ENCODE measurements at places on chromosomes 2 and 18. TPM values are rescaled to one million over a fixed set of nuclear protein-coding genes. Genes with fewer than 3 reads are reported as not detected.

The CHRNG gene
- total RNA-seq = not detected

The TAF4B gene
- total RNA-seq = 0.83 TPM

DNA sequence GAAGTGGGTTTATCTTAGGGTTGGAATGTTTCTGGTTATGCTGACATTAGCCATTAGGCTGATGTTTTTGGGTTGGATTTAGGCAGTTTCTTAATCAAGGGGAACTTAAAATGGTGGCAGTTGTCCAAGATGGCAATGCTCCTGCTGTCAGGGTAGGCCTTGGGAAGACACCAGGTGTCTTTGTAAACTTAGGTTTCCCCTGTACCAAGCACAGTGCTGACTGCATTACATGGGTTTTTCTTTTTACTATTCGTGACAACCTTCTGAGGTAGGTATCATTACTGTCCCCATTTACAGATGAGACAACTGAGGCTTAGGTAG is 528 bp upstream of the ATG16L1 start:
- DNase-seq = no peak

DNA sequence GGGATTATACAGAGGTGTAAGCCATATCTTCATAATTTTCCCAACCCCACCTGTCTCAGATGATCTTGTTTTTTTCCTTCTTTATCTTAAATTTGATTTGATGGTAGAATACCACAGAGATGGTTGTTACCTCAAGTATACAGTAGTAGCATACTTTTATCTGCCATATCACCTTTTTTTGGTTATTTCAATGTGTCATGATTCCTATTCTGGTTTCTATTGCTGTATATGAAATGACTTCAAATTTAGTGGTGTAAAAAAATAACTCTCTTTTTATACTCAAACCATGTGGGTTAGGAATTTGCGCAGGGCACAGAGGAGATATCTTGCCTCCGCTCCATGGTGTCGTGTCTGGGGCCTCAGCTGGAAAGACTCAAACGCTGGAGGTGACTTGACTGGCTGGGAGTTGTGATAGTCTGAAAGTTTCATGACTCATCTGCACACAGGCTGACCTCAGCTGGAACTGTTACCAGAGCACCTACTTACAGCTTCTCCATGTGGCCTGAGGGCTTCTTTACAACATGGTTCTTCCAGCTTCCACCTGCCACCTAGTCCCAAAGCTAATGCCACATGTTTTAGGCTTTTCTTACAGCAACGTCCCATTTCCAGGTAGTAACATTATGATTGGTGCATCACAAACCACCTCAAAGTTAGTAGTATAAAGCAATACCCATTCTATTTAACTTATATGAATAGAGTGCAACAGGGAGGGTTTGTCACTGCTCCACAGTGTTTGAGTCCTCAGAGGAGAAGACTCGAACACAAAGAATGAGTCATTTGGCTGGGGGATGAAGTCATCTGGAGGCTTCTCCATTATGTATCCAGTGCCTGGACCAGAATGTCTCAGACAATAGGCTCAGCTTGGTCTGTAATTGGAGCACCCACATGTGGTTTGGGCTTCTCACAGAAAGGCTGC is 82.3 kb upstream of the XPO1 start:
- DNase-seq = peak; percentile 88

DNA sequence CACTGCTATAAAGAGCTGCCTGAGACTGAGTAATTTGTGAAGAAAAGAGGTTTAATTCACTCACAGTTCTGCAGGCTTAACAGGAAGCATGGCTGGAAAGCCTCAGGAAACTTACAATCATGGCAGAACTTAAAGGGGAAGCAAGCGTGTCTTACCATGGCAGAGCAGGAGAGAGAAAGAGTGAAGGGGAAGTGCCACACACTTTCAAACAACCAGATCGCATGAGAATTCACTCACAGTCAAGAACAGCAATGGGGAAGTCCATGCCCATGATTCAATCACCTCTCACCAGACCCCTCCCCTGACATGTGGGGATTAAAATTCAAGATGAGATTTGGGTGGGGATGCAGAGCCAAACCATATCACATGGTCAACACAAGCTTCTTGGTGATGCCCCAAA is 34.7 kb upstream of the CDK5R2 start:
- DNase-seq = no peak

- no peak for DNase-seq
Observed at GRCh38 chr2:32068-32467, 14.2 kb downstream of the FAM110C start.

GRCh38 chr2:211270257-211270656 is 713.9 kb downstream of the CPS1 start:
- DNase-seq = no peak

The UGT1A9 gene
- total RNA-seq = not detected

The KIAA2012 gene
- total RNA-seq = under 0.01 TPM

The SFT2D3 gene
- 2.5 TPM for total RNA-seq
